Colonic mucosa (tissue), 4 donors: ENCODE measurements at places on chromosomes 3 and 15.
A peak's percentile ranks its signal among the peaks of the same experiment; 100 is the strongest.

DNA sequence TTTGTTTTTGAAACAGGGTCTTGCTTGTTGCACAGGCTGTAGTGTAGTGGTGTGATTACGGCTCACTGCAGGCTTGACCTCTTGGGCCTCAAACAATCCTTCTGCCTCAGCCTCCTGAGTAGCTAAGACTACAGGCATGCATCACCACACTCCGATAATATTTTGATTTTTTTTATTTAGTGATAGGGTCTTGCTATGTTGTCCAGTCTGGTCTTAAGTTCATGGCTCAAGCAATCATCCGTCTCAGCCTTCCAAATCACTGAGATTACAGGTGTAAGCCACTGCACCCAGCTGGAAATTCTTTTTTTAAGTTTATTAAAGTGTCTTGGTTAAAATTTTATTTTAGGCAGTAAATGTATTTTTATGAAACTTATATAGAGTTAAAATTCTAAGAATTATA is 32.2 kb upstream of the RAP2B start:
- no peak for DNase-seq

DNA sequence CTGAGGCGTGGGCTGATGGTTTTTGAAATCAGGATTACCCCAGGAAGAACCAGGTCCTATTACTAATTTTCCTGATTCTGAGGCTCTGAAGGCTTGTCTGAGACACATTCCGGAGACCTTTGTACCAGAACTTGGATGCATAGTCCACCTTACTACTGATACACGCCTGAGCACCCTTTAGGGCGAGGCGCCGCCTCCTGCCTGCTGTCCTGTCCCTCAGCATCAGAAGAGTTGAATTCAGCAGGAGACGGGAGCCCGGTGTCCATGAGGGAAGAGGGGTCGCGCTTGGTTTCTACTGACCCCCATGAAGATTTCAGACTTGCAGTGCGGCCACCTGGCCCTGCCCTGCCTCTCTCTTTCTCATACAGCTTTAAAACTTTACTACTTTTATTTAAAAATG is 49.9 kb downstream of the KLF13 start:
- peak; percentile 61 for DNase-seq

- no peak for DNase-seq
Observed at GRCh38 chr3:166688665-166689064, 691.4 kb downstream of the ZBBX start.

DNA sequence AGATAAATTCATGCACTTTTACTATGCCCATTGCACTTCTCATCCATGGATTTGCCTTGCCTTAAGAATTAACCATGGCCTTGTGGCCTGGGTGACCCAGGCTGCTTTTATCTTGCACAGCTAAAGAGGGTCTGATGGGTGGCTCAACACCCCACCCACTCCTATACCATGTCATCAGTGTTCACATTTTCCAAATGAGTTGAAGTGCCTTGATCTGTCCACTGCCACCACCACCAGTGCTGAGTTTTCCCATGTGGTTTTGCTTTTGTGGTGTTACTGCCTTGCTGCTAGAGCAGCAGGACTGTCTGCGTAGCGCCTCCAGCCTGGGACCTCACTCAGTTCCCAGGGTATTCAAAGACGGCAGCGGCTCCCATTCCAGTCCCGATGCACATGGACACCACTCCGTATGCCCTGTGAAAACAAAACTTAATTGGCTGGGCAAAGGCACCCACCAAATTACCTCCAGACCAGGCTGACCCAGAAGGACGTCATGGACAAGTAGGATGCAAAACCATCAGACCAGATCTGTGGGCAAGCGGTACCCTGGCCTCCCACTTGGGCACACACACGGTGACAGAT is 14.1 kb downstream of the ACAA1 start:
- DNase-seq = no peak

DNA sequence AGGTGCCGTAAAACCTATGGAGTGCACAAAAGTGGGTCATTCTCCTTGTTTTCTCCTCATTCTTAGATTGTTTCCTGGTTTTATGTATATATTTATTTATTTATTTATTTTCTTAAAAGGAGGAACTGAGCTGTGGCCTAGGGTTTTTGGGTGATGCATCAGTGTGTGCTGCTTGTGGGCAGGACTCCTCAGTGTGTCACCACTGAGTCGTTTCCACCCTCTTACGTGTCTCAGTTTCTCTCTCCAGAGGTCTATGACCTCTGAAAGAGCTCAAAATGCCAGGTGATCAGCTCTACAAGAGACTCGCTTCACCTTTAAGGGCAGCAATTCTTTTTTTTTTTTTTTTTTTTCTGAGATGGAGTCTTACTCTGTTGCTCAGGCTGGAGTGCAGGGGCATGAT is 72.9 kb downstream of the CD200 start:
- no peak for DNase-seq

- DNase-seq = no peak
Observed at GRCh38 chr15:82133251-82133650, 87.4 kb upstream of the MEX3B start.

DNA sequence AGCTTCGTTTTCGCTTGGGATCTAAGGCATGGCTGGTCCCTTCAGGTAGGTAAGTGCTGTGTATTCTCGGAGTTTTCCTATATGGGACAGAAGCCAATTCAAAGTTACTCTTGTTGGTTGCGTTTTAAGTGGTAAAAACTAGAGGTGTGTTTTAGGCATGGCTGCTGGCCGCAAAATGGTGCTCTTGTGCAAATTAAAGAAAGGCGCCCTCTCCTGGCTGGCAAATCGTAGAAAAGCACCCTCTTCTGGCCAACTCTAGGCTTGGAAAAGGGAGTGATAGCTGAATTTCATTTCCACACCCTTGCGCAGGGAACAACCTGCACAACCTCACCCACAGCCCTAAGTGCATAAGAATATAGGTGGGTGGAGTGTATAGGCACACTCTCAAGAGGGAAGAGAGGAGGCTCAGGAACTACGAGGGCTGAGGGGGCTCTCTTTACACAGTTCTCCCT is 23.5 kb downstream of the DRD3 start:
- DNase-seq = peak; percentile 28

- DNase-seq = no peak
Observed at GRCh38 chr3:14549256-14549919, 9.2 kb upstream of the GRIP2 start.

- DNase-seq = no peak
Observed at GRCh38 chr3:20235796-20236195, 49.8 kb upstream of the SGO1 start.

DNA sequence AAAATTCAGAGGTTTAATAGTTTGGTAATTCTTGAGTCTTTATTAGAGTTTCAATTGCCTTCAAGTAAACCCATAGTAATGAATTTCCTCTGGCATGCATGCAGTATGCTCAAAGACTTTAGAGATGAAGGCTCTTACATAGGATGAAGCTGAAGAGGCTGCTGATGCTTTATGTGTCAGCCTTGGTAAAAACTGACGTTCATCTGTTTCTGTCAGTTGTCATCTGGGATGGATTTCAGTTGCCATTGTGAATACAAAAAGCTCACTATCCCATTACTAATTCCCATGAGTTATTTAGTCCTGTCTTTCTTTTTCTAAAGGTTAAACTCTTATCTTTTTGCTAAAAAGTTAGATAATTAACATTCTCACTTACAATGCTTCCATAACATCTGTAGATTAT is 136.9 kb upstream of the GBE1 start:
- no peak for DNase-seq

DNA sequence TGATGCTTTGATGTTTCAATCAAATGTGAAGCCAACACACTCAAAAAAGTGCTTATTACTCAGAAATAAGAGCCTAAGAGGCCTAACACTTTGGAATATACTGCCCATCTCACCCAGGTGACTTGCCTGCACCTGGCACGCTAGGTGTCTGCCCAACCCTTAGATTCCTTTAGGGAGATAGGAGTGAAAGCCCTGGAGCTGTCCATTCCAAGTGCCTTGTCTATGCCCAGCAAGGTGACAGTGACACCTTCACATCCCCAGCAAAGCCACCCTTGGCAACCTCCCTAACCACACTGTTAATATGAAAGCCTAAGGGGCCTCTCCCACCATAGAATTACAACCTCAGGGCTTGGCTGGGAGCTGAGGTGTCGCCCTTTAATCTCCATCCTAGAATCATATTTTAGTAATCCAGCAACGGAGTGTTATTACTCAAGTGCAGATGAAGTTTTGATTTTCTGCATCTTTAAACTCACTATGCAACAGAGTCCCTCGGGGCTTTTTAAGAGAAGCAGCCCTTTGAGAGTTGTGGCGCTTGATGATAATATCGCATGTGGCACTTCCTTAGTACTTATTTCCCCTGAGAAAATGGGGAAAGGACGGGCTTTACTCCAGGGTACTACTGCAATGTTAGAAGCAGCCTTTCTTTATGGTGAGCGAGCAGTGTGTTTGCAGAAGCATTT is 24.8 kb downstream of the ATP10A start:
- no peak for DNase-seq

GRCh38 chr3:174125267-174125824 is 727.8 kb downstream of the NLGN1 start:
- DNase-seq = no peak

- no peak for DNase-seq
Observed at GRCh38 chr3:197734667-197735318, 1.9 kb downstream of the RUBCN start.

- no peak for DNase-seq
Observed at GRCh38 chr15:73809728-73810501, 56.8 kb upstream of the INSYN1 start.

- DNase-seq = peak; percentile 28
Observed at GRCh38 chr15:73305331-73306211, 63.2 kb downstream of the HCN4 start.

- no peak for DNase-seq
Observed at GRCh38 chr3:127706312-127706711, 33.6 kb downstream of the ABTB1 start.

DNA sequence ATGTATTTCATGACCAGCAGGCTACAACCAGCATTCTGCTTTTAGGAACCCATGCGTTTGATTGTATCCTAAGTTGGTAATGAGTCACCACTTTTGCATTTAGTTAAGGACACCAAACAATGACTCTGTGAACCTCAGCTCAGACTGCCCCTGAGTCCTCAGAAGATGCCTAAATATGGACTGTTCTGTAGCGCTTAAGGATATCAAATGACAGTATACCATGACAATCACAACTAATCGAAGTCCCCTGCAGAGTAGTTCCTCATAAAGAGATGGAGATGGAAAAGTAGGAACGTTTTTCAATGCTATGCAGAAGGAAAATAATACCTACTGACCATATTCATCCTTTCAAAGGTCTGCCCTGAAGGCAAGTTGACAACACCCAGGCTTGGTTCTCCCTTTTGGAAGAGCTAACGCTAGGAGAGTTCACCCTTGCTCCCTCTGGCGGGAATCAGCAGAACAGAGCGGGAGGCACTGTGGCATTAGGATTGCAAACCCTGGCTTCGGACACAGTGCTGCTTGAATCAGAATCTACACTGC is 508.6 kb downstream of the FHIT start:
- no peak for DNase-seq

DNA sequence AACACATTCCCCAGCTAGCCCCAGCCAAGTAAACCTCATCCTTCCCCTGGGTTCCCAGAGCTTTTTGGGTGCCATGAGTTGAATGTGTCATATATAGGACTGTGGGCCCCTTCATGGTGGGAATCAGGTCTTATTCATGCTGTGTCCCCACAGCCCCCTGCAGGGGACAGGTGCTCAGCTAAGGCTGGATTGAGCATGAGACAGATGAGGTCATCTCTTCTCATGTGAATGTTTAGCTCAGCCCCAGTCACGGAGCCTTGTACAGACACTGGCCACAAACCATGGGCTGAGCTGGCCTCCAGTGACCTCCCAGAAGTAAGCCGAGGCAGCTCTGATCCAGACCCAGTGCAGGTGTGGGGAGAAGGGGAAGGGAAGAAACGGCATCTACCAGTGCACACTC is 70.7 kb downstream of the C3orf70 start:
- no peak for DNase-seq

- peak; percentile 47 for DNase-seq
Observed at GRCh38 chr3:190883973-190884832, 21.7 kb upstream of the GMNC start.

DNA sequence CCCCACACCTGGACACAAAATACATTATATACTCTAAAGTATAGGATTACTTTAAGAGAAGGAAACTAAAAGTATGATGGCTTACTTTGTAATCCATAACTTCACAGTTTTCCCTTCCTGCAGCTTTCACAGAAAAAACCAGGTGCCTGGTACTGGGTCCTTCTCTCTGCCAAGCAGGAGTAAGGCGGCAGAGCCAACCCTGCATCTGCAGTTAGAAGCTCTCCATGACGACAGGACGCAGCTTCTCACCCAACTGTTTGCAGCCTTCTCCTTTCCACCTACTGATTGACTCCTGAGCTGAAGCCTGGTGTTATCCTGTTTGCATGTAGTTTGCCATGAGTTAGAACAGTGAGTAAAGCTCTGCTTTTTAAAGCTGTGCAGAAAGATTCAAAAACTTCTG is 6.7 kb downstream of the MRAS start:
- DNase-seq = no peak

- DNase-seq = no peak
Observed at GRCh38 chr3:190056742-190057141, 64.0 kb downstream of the P3H2 start.

DNA sequence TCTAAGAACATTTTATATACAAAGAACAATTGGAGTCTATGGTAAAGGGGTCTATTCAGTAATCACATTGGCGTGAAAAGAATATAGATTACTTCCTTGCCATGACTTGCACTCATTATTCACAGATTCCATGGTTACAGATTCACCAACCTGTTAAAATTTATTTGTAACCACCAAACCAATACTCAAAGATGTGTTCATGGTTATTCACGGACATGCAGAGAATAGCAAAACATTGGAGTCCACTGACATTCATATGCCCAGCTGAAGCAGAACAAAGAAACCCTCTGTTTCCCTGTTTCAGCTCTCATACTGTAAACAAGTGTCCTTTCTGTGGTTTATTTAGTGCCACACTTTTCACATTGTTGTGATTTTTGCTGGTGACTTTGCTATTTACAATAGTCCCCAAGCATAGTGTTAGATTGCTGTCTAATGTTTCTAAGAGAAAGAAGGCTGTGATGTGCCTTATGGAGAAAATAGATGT is 185.8 kb upstream of the TTC14 start:
- DNase-seq = no peak
